Neural progenitor cell (in vitro differentiated cells): ENCODE measurements at places on chromosomes 1 and 21. TPM values are rescaled to one million over a fixed set of nuclear protein-coding genes. Genes with fewer than 3 reads are reported as not detected.

DNA sequence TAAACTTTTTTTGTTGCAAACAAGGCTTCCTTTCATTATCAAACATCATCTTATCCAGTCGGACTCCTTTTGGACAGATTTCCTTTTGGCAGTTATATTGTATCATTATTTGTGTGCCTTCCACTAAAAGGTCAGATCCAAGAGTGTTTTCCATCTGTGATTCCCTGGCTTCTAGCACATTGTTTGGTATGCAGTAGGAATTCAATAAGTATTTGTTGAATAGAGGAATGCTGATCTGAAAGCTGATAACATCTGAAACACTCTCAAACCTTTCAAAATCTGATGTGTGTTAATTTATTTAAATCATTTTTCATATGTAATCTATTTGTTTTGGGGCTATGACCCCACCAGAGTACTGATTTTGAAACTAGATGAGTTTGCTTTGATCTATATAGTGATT, 39.0 kb downstream of the NDC1 start:
- H3K4me1 ChIP-seq: no peaks in the 10 kb centered on the region
- H3K36me3 ChIP-seq: no peaks in the 10 kb centered on the region
- H3K4me3 ChIP-seq: no peak overlapping the region
- no peaks in the 10 kb centered on the region for H3K27me3 ChIP-seq

GRCh38 chr1:98963064-98963758, 41.5 kb downstream of the PLPPR5 start:
- peaks cover 7% of the 10 kb centered on the region for H3K4me1 ChIP-seq
- no peaks in the 10 kb centered on the region for H3K27me3 ChIP-seq
- H3K36me3 ChIP-seq: no peaks in the 10 kb centered on the region

DNA sequence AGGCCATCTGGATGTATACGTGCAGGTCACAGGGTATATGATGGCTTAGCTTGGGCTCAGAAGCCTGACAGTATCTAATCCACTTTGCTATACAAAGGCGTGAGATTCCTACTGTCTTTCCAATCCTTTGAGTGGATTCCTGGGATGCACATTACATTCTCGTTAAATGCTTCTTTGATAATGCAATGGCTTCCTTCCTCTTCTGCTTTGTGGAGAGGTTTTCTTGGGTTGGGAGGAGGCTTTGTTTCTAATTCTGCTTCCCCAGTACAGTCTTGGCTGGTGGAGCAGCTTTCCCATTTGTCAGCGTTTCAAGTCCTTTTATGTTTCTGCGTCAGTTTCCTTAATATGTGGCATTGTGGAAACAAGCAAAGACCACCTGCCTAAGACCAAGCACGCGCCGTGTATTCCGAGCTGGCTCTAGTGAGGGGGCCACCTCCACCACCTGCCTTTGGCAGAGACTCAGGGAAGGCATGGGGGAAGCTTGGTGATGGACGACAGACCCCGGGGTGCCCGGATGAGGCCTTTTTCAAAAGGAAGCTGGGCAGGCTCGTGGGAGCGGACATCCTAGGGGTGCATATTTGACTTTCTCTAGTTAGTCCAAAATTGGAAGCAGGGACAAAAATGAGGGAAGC, 72.7 kb downstream of the WDR4 start:
- H3K27ac ChIP-seq: peak overlapping the region; percentile 90
- peaks cover 52% of the 10 kb centered on the region for H3K4me1 ChIP-seq
- peak; percentile 76 for DNase-seq
- no peaks in the 10 kb centered on the region for H3K36me3 ChIP-seq
- no peaks in the 10 kb centered on the region for H3K27me3 ChIP-seq

- no peaks in the 10 kb centered on the region for H3K4me1 ChIP-seq
- H3K27me3 ChIP-seq: no peaks in the 10 kb centered on the region
- DNase-seq: no peak
- no peak overlapping the region for H3K4me3 ChIP-seq
- no peak overlapping the region for H3K27ac ChIP-seq
- H3K36me3 ChIP-seq: peaks cover 26% of the 10 kb centered on the region
Observed at GRCh38 chr1:39321979-39322378, 117.5 kb downstream of the MACF1 start.

Gene COQ8A
- total RNA-seq: 13.8 and 18.8 TPM in 2 replicates

Gene FMO1
- total RNA-seq: 0.12 TPM in 1 of 2 replicates, not detected in the other

Gene C1orf105
- total RNA-seq: 0.34 TPM in 1 of 2 replicates, not detected in the other

Gene CYB561D1
- 4.3 and 6.8 TPM in 2 replicates for total RNA-seq

Gene ZNF648
- total RNA-seq: 1.5 and 2.0 TPM in 2 replicates

Gene C1orf87
- not detected in 2 replicates for total RNA-seq
